Thoracic aorta endothelial cell (primary cell): ENCODE measurements at places on chromosomes 12 and 14. TPM values are rescaled to one million over a fixed set of nuclear protein-coding genes. Genes with fewer than 3 reads are reported as not detected.

The PMCH gene
- 0.36 and 1.9 TPM in 2 replicates for total RNA-seq

The SERPINA1 gene
- 0.13 TPM in 1 of 2 replicates, not detected in the other for total RNA-seq

The B3GNT4 gene
- total RNA-seq = not detected in 2 replicates

The DIP2B gene
- total RNA-seq = 49.3 and 57.7 TPM in 2 replicates

The AKAP3 gene
- total RNA-seq = 0.72 and 0.80 TPM in 2 replicates

The ACSS3 gene
- under 0.01 and 0.43 TPM in 2 replicates for total RNA-seq

The ACAD10 gene
- 14.9 and 15.6 TPM in 2 replicates for total RNA-seq
